ENCODE measurements at places on chromosomes 1 and 21.

GRCh38 chr1:171179318-171180227 is 5.5 kb upstream of the FMO2 start:
- no peak for DNase-seq

GRCh38 chr1:53634571-53634979 is 104.4 kb downstream of the GLIS1 start:
- DNase-seq = no peak

DNA sequence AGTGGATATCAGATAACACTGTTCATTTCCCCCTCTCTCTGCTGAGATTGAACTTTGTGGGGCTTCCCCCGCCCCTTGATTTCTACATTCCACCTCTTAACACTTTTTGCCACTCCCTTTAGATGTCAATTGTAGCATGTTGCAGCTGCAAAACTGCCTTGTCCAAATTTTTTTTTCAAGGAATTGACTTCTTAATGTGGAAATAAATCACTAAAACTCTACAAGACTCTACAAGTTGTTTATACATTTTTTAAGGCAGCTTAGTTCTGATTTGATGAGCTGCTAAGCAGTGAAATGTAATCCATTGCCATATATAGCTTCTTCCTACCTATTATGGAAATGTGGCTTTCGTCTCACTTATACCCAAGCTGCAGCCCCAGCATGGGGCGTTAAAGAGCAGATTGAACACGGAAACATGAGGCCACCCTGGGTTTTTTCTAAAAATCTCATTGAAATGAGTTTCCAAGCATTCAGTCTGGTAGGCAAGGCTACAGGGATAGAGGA is 132.2 kb downstream of the SYT2 start:
- no peak for DNase-seq

DNA sequence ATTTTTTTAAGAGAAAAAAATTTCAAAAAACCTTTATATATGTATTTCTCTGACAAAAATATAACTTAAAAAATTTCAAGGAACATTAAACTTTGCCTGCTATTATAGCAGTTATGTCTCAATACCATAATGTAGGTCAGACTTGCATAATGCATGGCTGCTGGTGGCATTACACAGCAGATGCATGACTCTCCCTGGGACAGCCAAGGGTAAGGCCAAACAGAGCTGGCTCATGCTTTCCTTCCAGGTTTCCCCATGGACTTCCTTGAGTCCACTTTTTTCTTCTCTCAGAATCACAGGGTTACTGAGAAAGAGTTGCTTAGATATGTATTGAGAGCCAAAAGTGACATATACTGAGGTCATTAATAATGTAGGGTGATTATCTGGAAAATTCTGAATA is 43.7 kb downstream of the RHOU start:
- DNase-seq = no peak

DNA sequence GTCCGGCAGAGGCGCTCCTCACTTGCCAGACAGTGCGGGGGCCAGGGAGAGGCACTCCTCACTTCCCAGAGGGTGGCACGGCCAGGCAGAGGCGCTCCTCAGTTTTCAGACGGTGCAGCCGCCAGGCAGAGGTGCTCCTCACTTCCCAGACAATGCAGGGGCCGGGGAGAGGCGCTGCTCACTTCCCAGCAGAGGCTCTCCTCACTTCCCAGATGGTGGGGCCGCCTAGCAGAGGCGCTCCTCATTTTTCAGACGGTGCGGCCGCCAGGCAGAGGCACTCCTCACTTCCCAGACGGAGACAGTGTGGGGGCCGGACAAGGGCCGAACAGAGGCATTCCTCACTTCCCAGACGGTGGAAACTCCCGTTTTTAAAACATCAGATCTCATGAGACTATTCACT is 238.4 kb upstream of the CACYBP start:
- DNase-seq = no peak

- no peak for DNase-seq
These were observed 45.7 kb downstream of the PAX7 start for GRCh38 chr1:18676332-18676781.

DNA sequence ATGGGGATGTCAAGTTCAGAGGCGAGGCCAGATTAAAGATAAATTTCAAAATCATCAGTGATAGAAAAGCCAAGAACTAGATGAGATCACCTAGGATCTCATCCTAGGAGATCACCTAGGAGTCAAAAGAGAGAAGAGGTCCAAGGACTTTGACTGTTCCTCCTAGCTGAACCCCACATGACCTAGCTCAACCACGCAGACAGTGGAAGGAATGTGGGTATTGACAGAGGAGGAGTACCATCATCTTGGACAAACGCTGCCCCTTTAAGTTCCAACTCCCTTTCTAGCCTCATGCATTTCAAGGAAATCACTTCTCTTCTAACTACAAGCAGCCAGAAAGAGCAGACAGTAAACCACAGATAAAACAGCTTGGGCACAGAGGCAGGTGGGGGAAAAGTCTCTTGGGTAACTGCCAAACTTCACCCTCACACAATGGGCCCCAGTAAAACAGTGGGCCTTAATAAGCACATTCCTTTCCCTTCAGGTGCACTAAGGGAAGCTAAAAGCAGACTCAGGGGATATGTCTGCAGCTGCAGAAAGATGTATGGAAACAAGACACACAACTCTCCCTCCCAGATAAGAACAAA is 12.5 kb upstream of the FAM76A start:
- no peak for DNase-seq

DNA sequence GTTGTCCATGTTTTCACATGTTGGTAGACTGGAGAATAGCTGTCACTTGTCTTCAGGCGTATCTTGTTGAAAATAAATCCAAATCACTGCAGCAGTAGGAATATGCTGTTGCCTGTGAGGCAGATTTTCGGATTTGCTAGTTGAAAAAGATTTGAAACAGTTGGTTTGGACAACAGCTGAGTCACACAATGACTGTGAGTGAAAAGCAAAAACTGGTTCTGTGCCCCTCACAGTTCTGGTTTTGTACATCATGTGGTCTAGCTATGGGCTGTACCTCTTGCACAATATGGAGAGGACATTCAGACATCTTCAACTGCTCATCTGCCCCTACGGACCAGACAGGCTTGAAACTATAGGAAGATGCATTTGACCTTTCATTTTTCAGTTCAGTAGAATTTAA is 1.8 kb downstream of the ARF1 start:
- peak; percentile 47 for DNase-seq

DNA sequence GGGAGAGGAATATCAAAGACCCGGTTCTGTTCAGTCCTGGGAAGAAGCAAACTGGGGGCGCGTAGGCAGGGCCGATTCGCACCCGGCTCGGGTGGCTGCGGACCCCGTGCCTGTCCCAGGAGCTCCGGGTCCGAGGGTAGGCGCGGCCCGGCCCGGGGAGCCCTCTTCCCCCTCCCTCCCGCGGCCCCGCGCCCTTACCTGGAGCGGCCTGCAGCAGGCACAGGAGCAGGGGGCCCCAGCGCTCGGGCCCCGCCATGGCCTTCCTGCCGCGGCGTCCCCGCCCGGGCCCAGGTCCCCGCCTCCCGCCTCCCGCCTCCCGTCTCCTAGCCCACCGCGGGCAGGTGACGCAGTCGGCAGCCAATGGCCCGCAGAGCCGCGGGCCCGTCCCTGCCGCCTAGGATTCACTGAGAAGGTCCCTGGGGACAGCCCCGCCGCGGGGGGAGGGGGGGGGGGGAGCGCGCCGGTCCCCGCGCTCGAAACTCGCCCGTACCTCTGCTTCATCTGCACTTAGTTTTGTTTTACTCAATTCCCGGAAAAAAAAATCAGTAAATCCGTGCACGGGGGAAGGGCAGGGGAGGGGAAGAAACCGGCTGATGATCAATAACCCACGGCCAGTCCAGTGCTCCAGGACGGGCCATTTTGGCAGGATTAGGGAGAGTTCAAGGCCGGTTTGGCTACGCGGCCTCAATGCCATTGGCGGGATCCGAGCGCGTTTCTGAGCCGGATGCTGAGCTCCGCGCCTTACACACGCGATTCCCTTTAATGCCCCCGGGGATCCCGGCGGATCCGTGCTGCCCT is at the start of gene IFNLR1:
Gene IFNLR1 (minus strand): TSS at position 297 of the 798 bp plus-strand sequence. CDS start 41 bp downstream, at position 256.
- DNase-seq = no peak

DNA sequence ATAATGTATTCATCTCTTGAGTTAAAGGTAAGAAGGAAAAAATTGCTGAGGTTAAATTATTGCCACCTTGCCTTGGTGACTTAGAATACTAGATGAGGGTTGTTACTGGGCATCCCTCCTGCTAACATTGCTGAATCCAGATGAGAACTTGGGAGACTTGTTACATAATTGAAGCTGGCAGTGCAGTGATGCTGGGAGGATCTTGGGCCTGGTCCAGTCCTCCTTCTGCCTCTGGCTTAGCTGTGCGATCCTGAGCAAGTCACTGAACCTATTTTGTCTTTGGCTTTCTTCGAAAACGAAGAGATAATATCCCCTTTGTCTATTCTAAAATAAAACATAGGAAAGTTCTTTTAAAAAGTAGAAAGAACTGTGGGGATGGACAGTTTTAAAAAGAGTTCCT is 244.9 kb upstream of the NRIP1 start:
- no peak for DNase-seq

DNA sequence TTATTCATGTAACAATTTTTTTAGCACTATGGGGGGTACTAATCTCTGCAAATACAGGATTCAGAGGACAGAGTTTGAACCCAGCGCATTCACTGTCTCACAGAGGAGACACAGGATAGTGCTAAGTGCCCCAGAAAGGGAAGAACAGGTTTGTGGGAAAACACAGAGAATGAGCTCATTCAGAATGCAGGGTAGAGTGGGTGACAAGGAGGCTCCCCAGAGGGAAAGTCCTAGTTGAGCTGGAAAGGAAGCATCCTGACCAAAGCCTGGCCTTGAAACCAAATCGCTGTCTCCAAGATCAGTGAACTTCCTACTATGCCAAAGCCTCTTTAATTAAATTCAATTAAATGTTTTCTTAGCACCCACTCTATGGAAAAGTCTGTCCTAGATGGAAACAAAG is 19.0 kb upstream of the RGS2 start:
- DNase-seq = no peak

GRCh38 chr1:37482004-37482785 is 7.8 kb downstream of the ZC3H12A start:
- DNase-seq = no peak

GRCh38 chr1:194917769-194918168 is 1690.5 kb downstream of the KCNT2 start:
- no peak for DNase-seq

DNA sequence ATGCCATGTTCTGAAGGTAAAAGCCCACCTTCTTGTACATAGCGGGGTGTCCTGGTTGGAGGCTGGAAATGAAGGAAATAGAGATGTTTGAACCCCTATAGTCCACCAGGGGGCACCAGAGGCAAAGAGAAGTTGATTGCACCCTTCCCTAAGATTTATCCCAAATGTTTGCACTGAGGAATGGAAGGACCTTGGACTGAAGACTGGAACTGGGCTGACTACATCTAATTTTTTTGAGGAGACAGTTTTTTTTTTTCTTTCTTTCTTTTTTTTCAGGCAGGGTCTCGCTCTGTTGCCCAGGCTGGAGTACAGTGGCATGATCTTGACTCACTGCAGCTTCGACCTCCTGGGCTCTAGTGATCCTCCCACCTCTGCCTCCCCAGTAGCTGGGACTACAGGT is 55.3 kb upstream of the EIF4G3 start:
- DNase-seq = no peak

DNA sequence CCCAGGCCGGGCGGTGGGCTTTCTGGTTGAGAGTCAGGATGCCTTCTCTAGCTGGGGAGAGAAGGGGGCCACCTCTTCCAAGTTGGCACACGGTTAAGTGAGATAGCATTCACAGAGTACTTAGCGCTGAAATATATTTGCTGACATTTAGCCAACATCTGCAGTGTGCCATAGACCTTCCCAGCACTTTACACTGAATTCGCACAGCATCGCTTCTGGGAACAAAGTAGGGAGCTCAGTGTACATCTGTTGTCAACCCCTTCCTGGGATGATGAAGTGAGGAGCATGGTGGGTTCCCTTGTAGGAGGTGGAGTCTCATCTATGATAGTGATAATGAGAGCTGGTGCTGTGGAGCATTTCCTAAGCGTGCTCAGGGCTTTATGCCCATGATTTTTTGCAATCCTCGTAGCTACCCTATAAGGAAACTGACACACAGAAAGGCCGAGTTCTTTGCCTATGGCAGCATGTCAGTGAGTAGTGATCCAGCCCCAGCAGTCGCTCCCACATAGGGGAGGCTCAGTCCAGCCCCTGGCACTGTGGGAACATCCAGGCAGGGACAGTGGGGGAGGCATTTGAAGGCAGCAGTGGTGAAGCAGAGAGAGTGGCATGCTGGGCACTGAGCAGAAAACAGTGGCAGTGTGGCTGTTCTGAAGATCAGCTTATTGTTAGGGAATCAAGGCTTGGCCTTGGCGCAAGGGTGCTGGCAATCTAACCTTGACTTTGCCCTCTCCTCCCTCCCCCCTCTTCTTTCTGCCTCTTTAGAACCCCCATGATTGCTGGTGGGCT is 176.2 kb downstream of the PGBD5 start:
- DNase-seq = no peak

GRCh38 chr1:46334030-46334384 is 6.6 kb upstream of the NSUN4 start:
- no peak for DNase-seq

DNA sequence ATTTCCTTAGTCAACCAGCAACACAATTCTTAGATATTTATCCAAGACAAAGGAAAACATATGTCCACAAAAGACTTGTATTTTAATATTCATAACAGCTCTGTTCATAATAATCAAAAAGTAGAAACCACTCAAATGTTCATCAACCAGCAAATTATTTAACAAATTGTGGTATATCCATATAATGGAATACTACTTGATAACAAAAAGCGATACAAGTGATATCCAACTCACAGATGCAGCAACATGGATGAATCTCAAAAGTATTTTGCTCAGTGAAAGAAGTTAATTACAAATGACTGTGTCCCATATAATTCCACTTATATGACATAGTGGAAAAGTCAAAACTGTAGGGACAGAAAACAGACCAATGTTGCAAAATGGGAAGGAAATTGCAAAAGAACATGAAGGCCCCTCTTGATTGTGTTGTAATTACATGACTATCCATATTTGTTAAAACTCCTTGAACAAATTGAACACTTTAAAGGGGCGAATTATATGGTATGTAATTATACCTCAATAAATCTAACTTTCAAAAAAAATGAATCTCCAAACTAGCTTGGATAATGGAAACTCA is 116.9 kb downstream of the EDEM3 start:
- DNase-seq = no peak

GRCh38 chr1:110634455-110635311 is 28.5 kb upstream of the KCNA2 start:
- no peak for DNase-seq

- DNase-seq = no peak
These were observed 55.5 kb upstream of the CNN3 start for GRCh38 chr1:94982398-94982797.

DNA sequence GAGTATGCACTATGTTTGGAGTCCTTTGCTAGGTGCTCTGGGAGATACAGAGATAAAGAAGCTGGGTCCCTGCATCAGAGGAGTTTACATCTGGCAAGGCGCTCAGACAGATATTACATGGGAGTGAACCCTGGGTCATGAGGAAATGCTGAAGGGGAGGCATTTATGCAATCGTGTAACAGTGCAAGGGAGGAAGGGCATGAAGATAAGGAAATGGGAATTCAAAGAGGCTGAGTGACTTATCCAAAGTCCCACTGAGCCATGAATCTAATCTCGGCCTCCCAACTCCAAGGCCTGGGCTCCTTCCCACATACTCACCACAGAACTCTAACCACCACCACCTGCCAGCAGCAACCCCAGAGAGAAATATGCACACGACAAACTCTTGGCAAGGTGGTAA is 51.6 kb downstream of the FAM163A start:
- DNase-seq = peak; percentile 36

- DNase-seq = peak; percentile 86
These were observed 133.8 kb upstream of the C1orf105 start for GRCh38 chr1:172286629-172287076.

GRCh38 chr21:36733857-36734256 is 34.9 kb downstream of the SIM2 start:
- no peak for DNase-seq

GRCh38 chr1:32728413-32729077 is 26.0 kb upstream of the SYNC start:
- DNase-seq = no peak

Measured in non-pigmented ciliary epithelial cell (primary cell).